Fibroblast of lung (primary cell): ENCODE measurements at places on chromosomes 6 and 20. TPM values are rescaled to one million over a fixed set of nuclear protein-coding genes. Genes with fewer than 3 reads are reported as not detected.

Gene MYT1
- not detected in 2 replicates for total RNA-seq

Gene EYS
- total RNA-seq, result under 0.01 TPM in 1 of 2 replicates, not detected in the other

GRCh38 chr6:31070711-31071197 is 41.6 kb downstream of the C6orf15 start:
- peak; percentile 81 for DNase-seq

DNA sequence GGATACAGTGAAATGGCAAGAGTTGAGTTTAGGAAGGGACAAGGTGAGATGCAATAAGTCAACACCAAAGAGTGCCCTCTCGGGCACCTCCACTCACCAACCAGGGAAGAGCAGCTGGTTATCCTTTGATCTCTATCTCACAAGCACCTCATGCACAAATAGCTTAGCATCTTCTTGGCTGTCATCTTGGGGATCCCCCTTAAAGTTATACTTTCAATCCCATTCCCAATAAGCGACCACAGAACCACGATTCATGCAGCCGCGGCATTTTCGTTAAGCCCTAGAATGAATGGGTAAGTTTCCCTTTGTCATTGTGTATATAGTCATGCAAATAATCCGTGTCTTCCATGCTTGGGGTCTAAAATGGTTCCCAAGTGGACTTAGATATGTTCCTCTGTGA is 73.5 kb downstream of the ADTRP start:
- no peak for DNase-seq

- DNase-seq, result no peak
Observed at GRCh38 chr6:6837541-6838080, 249.1 kb downstream of the LY86 start.

Gene PLAGL1
- 8.0 and 11.4 TPM in 2 replicates for total RNA-seq

Gene GPX5
- total RNA-seq, result not detected in 2 replicates
